NCI-H510A treated with DMSO at 0.1 percent for 48 hours (cell line): ENCODE measurements at places on chromosomes 7 and 10.

DNA sequence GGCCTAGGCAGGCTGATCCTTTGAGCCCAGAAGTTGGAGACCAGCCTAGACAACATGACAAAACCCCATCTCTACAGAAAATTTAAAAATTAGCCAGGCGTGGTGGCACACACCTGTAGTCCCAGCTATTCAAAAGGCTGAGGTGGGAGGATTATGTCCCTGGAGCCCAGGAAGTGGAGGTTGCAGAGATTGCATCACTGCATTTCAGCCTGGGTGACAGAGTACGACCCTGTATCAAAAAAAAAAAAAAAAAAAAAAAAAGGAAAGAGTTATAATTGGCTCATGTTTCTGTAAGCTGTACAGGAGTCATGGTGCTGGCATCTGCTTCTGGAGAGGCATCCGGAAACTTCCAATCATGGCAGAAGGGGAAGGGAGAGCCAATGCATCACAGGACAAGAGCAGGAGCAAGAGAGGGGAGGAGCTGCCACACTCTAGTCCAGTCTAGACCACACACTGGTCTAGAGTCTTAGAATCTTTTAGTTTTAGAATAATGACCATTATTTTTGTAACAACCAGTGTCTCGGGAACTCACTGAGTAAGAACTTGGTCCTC, 16.8 kb downstream of the DOCK1 start:
- DNase-seq: no peak

- no peak for DNase-seq
Observed at GRCh38 chr7:1975581-1975980, 257.2 kb downstream of the MAD1L1 start.

DNA sequence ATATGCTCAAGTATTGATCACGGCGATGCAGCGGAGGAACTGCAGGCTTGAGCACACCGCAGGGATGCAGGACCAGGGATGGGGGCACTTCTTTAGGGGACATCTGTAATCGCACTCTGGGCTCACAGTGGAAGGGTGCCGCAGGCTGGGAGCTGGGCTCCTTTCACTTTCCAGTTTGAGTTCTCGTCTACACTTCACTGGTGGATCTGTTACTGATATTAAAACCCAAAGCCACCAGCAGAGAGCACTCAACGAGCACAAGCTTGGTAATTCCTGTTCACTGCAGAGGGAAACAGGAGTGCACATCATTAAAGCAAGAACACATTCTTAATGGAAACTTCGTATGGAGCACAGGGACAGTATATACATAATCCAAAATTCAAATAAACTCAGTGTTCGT, 91.3 kb downstream of the PARD3 start:
- peak; percentile 9 for DNase-seq

- DNase-seq: no peak
Observed at GRCh38 chr10:88802523-88803285, at the start of gene LIPM. TSS of gene LIPM (plus strand) at chr10:88802730. CDS start at chr10:88802897, 167 bp downstream.

DNA sequence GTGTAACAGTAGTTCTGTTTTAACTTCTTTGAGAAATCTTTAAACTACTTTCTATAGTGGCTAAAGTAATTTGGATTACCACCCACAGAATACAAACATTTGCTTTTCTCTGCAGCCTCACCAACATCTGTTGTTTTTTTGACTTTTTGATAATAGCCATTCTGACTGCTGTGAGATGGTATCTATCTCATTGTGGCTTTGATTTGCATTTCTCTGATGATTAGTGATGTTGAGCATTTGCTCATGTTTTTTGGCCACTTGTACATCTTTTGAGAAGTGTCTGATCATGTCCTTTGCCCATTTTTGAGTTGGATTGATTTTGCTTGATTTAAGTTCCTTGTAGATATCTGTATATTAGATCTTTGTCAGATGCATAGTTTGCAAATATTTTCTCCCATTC, 66.7 kb downstream of the RNF133 start:
- no peak for DNase-seq

DNA sequence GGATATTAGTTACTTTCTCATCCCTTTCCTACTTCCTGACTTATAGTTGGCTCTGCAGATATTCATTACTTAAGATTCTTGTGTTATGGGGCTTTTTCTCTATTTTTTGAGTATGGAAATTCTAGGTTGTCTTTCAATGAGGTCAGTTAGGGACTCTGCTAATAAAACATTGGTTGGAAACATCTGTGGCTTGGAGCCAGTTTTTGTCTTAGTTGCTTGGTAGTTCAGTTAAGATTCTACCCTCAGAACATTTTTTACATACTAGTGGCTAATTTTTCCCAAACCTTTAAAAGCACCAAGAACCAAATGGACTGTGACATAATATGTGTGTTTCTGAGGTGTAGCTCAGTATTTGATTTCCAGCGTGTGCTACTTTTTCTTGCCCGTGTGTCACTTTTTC, 305.6 kb upstream of the FZD1 start:
- no peak for DNase-seq

GRCh38 chr7:132622081-132622480, 45.8 kb upstream of the PLXNA4 start:
- DNase-seq: no peak

DNA sequence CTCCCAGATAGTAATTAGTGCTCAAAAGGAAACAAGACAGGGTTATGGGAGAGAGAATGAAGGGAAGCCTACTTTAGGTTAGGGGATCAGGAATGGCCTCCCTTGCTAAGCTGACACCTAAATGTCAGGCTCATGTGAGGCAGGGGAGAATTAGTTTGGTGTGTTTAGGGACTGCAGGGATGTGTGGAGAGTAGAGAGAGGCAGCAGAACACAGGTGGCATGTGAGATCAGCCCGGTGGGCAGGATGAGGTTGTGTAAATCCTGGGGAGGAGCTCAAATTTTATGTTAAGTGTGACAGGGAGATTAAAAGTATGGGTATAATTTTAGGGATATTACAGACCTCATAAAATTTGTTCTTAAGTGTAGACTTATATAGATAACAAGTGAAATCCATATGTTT, 56.2 kb upstream of the ZNF438 start:
- no peak for DNase-seq

GRCh38 chr10:99995713-99996112, 14.0 kb downstream of the DNMBP start:
- no peak for DNase-seq
